Myocyte (in vitro differentiated cells): ENCODE measurements at places on chromosomes 2 and 18. TPM values are rescaled to one million over a fixed set of nuclear protein-coding genes. Genes with fewer than 3 reads are reported as not detected.

Gene CEP76
- 5.8 and 9.7 TPM in 2 replicates for total RNA-seq

DNA sequence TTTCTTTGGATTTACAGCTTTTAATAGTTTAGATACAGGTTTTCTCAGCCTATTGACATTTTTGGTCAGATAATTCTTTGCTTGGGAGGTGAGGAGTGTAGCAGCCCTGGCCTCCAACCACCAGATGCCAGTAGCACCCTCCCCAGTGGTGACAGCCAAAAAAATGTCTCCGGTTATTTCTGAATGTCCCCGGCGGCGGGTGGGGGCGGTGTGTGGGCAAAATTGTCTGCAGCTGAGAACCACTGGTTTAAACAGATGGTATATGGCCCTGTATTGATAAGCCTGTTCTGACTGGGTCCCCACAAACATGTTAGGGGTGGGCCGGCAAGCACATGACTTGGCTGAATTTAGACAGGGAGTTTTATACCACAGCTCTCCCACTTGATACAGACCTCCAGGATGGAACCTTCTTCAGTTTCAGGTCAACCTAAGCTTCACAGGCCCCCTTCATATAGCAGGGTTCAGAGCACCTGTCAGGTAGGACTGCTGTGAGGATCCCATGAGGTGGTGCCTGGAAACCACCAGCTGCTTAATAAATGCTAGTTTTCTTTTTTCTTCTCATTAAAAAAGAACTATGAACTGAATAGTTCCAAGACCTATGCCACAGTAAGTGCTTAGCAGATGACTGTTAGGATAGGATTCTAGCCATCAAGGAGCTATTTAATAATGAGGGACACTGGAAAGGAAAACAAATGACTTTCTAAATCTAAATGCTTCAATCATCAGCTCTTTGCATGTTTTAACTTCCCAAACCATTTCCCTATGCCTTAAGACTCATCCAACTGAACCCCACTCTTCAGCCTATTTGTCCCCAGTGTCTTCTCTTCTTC, 18.1 kb downstream of the LPIN2 start:
- DNase-seq: no peak

Gene DCDC2C
- total RNA-seq: not detected in 2 replicates

DNA sequence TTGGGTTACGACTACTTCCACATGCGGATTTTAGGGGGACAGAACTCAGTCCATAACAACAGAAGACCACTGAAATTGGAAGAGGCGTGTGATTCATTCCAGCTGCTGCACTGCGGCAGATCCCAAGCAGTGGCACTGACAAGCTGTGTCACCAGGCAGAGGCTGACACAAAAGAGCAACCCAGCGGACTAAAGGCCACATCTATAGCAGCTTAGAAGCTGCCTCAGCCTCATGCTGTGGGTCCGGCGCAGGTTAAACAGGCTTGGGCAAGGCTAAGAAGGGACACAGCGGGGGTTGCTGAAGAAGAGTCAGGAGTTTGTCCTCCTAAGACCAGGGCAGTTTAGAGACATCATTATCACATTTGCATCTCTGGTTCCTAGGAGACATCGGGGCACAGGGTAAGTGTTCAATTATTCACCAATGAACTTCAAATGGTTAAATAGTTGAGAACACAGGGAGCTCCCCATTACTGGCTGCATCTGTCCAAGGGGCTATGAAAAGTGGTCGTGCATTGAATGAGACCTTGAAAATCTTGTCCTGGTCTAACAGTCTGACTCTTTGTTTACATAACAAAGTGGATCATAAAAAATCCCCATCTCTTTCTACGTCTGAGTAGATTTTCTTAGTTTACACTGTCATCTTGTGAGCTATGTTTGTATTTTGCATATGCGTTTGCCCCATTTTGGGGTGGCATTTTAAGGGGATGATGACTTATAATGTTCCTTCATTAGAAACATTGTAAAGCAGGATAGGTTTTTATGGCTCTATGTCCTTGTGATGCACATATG, 162.3 kb upstream of the TRIB2 start:
- no peak for DNase-seq

Gene GPR45
- total RNA-seq: not detected in 2 replicates

Gene VWA3B
- total RNA-seq: not detected in 2 replicates

Gene BMP10
- total RNA-seq: 0.11 TPM in 1 of 2 replicates, not detected in the other

DNA sequence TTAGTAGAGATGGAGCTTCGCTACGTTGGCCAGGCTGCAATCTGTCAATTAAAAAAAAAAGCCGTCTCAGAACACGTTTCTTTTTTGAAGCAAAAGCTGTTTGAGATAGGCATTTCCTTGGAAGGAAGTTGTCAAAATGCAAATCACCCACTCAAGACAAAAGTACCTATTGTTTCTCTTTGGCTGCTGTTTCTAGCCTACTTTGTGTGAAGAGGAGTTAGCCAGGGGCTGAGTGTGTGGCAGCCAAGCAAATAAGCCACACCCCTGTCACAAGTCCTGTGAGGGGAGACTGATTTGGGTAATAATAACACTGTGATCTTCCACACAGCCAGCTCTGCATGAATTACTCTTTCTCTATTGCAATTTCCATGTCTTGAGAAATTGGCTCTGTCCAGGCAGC, 47.4 kb upstream of the CDCA7 start:
- no peak for DNase-seq

DNA sequence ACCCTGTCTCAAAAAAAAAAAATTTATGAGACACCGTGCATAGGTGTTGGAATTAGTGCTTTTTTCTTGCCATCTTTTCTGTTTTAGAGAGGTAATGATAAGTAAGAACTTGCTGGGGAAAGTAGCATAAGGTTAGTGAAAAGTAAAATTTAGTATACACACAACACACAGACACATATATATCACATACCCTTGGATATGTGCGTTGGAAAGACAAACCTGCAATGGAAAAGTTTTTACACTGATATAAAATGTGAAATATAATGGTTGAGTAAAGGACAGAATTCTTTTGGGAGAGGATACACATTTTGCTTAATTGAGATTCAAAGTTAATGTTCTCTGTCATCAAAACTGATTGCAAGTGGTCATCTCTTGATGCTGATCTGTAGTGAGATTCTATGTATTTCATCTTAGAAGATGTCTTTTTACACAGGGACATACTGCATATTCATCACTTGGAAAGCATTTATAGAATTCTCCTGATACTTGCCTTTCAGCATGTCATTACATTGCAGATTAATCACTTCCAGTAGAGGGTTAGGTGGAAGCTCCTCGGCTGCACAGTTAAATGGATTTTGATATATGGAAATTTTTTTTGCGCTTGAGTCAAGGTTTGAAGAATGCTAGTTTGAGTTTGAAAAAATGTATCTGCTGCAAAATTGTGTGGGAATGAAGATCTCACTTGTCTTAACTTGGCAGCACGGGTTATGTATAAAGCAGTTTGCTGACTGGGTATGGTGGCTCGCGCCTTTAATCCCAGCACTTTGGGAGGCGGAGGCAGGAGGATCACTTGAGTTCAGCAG, 13.5 kb downstream of the PPP1CB start:
- no peak for DNase-seq

Gene CROCC2
- 0.05 TPM in 1 of 2 replicates, not detected in the other for total RNA-seq

DNA sequence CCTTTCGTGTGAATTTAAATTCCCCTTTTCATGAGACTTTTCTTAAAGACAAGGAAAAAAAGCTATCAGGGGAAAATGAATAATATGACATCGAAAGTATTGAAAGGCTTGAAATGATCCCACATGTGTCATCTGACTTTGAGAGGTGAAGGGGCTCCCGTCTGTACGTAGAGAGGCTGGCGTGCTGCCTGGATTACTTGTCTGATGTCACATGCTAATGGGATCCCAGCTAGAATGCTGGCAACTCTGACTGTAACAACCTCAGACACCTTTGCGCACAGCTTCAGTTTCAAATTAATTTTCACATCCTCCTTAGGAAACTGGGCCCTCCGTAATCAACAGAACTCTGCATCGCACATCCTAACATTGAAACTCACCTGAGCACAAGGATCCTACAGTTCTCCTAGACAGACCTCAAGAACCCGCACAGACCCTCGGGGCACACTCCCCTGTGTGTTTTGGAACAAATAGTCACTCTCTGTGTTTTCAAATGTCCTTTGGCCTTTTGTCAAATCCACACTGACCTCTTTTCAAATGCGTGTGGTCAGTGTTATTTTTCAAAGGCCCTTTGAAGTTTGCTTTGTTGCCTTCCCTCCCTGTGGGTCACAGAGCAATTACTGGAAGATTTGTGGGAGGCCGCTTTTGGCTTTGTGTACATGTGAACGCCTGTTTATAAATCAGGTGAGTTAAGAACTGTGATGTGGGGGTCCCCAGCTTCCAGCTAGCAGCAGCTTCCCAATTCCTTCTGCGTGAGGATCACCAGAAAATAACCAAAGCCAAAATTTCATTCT, 65.9 kb downstream of the IL1R2 start:
- DNase-seq: no peak

DNA sequence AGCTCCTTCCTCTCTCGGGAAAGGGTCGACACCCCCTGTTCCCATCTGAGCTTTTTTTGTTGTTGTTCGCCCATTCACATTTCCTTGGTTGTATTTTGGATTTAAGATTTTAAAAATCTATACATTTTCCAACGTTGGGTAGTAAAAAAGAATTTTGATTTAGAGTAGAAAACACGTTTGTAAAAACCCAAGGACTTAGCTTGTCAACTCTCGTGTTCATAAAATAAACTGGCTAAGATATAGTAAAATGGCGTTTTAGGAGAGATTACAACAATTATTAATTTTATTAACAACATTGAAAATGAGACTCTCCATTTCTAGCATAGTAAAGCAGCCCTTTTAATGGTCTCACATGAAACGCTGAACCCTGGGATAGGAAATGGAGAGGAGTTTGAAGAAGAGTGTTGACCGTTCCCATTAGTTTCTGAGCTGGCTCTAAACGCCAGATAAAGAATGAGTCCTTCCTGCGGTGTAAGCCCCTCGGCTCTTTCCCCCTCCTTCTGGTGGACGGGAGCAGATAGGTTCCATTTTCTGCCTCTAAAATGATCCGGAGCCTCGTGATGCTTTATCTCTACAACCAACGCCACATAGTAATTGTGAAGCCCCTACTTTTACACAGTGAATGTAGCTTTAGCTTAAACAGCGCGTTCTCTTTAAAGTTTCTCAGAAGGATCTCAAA, 24.0 kb upstream of the ZNF516 start:
- no peak for DNase-seq
